Head of caudate nucleus (tissue), 42 donors: ENCODE measurements at places on chromosomes 13 and 19.

DNA sequence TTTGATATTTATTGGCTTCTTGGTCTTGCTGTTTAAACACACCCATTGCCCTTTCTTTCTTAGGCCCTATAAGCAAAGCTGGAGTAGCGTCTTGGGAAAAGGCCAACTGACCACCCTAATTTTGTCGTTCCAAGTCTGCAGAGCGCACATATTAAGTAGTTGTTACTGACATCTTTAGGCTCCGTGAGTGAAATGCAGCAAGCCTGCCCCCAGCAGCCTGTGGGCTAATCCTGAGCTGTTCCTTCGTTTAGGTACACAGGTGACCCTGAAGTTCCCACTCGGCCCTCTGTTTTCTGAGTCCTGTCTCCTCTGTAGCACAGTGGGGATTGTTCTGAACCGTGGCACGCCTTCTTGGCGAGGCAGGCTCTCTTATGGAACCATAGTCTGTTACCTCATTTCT is 170.5 kb downstream of the STK24 start:
- DNase-seq: no peak

DNA sequence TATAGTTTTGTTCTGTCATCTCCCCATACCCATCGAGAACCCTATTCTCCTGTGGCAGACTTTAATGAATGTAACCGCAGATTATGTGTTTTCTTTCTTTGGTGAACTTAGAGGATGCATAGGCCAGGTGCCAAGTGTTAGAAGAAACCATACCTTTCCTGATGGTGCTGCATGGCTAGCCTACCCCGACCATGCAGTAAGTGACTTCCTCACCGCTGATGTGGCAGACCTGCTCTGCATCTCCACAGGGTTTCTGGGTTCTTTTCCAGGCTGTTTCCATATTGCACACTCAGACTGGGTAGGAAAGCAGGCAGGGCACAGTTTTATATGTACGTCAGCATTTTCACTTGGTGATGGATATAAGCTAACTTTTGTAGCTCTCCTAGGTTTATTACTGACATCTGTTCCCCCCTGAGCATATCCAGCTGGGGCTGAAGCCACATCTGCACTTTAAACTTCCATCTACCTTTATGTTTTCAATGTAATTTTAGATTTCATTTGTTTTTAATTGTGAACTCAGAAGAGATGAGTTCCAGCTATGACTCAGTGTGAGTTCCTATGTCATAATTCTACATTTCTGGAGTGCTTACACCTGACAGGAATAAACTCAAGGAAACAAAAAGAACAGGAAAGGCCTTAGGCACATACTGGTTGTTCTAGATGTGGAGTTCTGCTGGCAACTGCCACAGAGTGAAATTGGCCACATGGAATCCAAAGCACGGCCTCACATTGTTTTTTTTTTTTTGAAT is 42.3 kb downstream of the LRCH1 start:
- DNase-seq: no peak

GRCh38 chr13:39461685-39462266 is 141.2 kb downstream of the LHFPL6 start:
- DNase-seq: no peak

DNA sequence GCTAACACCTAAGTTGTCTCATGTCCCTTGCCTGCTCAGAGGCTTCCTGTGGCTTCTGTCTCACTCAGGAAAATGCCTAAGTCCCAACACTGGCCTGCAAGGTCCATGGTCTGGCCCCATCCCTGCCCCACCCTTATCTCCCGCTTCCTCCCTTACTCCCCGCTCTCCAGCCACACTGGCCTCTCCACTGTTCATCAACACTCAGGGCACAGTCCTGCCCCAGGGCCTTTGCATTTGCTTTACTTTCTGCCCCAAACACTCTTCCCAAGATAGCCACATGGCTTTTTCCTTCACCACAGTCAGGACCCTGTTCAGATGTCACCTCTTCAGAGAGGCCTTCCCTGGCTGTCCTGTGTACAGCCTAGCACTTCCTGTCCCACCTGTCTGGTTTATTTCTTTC is 32.1 kb upstream of the IGSF23 start:
- DNase-seq: no peak

- no peak for DNase-seq
Measured at GRCh38 chr13:99265821-99266426, 7.7 kb upstream of the GPR18 start.
